Activated CD4-positive, alpha-beta T cell treated with anti-CD3 and anti-CD28 coated beads for 24 hours (primary cell): ENCODE measurements at places on chromosomes 5 and 9.

GRCh38 chr9:120212853-120213200 lies 367.1 kb downstream of the CDK5RAP2 start:
- DNase-seq, result no peak

GRCh38 chr5:5882706-5883105 lies 460.2 kb downstream of the ICE1 start:
- DNase-seq, result no peak

GRCh38 chr5:171365351-171365750 lies 22.3 kb upstream of the NPM1 start:
- no peak for DNase-seq

DNA sequence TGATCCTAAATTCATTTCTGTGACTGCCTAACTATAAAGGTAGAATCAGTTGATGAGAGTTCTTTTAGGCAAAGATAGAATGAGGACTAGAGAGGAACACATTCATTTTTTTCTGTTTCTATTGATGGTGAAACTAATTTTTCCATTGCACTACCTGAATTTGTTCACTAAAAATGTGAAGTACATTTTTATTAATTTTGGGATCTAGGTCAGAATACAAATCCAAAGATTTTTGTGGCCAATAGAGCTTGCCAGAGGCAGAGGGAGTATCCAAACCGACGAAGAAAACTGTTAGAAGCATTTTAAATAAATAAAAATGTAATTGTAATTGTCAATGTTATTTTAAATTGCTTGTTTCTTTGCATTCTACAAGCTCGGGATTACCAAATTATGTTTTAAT lies 78.1 kb downstream of the MTREX start:
- no peak for DNase-seq
